Urinary bladder (tissue), 4 donors: ENCODE measurements at places on chromosomes 7 and 10. TPM values are rescaled to one million over a fixed set of nuclear protein-coding genes. Genes with fewer than 3 reads are reported as not detected.

The NRBF2 gene
- polyA plus RNA-seq, result 16.8 TPM

The NME8 gene
- polyA plus RNA-seq, result not detected

- DNase-seq, result no peak
These were observed 3.8 kb upstream of the ANTXRL start for GRCh38 chr10:46282842-46283574.

GRCh38 chr7:83105948-83106347 is 56.7 kb downstream of the PCLO start:
- no peak for DNase-seq

DNA sequence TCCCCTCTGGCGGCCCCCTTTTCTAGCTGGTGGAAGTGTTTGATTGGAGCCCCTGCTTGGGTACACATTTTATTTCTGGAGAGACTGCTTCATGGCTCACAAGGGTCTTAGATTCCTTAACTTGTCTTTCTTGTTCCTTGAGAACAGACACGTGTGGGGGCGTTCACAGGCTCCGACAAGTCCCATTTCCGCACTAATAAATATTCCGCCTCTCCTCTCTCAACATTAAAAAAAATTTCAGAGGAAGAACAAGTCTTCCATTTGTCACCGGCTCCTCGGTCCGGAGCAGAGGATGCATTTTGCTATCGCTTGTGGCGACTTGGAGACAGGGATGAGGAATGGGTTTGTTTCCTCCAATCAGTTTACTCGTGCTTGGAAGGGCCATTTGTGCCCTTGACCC is 134.0 kb upstream of the PODXL start:
- no peak for DNase-seq
